ENCODE measurements at places on chromosomes 2 and 18.
A peak's percentile ranks its signal among the peaks of the same experiment; 100 is the strongest.

GRCh38 chr2:88538362-88538917 lies 85.9 kb upstream of the FOXI3 start:
- DNase-seq, result no peak

GRCh38 chr18:51655327-51655698 lies 457.8 kb upstream of the MEX3C start:
- no peak for DNase-seq

DNA sequence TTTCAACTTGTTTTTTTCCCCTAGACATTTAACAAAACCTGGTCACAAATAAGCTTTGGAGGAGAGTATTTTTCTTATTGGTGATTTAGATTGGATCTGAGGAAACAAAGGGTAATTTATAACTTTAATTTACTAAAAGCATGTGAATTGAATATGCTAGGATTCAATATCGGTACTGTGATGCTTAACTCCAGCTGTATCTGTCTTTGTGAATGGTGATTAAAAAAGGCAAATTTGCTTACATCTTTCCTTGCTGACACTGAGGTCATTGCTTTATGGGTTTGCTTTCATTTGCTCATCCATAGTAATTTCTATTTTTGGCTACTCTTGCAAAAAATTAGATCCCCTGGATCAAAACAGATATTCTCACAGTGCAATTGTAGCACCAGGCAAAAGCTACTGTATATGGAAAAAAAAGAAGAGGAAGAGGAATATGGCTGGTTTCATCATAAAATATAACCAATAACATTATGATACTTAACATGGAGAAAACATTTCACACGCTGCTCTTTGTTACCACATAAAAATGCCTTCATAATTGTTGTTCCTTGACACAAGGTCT lies 832.0 kb upstream of the ZEB2 start:
- DNase-seq, result no peak

DNA sequence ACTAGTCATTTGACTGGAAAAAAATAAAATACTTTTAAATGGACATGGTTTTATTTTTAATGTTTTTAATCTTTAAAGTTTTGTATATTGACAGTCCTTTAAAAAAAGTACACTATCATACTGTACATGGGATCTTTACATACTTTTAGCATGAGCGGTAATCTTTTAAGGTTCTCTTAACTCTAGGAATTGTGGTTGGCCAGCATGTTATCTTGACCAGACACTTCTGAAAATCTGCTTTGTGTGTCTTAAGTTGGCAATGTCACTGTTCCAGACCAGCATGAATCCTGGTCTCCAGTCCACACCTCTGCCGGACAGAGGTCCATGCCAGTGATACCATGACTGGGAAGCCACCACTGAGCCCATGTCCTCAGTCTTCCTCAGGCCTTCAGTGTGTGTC lies 17.7 kb downstream of the ITGB1BP1 start:
- DNase-seq, result peak; percentile 8

DNA sequence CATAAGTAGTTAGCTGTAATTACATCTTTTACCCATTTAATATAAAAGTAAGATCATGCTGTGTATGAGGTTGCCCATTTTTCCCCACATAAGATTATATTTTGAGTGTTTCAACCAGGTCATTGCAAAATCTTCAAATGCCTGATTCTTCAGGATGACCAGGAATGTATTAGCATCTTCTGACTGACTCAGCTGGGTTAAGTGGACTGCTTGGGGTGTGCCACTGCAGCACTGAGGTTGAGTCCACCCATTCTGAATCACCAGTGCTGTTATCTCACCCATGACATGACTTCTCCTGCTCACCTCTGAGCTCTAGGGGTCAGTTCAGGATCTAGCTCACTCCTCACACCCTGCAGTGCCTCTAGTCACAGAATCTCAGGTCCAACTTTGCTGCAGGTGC lies 576.7 kb upstream of the ZEB2 start:
- DNase-seq, result no peak

DNA sequence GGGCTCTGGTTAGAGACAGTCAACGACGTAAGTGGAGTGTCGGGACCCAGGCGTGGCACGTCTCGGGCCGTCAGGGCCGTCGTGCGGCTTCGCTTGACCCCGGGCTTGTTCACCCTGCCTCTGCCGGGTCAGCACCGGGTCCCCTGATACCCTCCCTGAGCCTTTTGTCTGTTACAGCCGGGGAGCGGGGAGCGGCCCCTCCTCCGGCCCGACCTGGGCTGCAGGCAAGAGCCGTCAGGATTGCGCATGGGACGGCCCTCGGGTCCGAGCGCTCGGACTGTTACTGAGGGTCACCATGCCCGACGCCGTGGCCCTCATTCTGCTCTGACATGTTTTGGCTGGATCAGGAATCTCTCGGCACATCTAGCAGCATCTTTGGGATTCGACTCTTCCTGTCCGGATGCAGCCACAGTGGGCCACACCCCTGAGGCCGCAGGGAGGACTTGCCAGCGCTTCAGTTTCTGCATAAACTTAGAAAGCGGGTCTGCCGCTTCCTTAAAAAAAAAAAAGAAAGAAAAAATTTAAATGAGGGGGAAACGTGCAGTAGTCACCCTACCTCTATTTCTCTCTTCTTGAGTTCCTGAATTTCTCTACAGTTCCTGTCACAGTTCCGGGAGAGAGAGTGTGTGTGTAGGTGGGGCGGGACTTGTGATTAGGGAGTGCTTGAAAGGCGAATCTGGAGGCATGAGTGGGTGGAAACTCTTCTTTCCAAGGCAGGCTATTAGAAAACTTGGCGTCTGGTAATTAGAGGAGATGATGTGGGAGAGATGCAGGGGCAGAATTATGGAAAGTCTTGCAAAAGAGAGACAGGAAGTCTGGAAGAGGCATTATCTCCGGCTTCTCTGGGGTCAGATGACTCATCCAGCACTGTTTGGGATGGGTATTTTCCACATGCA lies 909 bp downstream of the TMEM87B start:
- DNase-seq, result peak; percentile 51

GRCh38 chr2:191150230-191150599 lies 579 bp downstream of the STAT4 start:
- no peak for DNase-seq

- DNase-seq, result no peak
Observed at GRCh38 chr2:28274911-28275685, 117.6 kb upstream of the FOSL2 start.

DNA sequence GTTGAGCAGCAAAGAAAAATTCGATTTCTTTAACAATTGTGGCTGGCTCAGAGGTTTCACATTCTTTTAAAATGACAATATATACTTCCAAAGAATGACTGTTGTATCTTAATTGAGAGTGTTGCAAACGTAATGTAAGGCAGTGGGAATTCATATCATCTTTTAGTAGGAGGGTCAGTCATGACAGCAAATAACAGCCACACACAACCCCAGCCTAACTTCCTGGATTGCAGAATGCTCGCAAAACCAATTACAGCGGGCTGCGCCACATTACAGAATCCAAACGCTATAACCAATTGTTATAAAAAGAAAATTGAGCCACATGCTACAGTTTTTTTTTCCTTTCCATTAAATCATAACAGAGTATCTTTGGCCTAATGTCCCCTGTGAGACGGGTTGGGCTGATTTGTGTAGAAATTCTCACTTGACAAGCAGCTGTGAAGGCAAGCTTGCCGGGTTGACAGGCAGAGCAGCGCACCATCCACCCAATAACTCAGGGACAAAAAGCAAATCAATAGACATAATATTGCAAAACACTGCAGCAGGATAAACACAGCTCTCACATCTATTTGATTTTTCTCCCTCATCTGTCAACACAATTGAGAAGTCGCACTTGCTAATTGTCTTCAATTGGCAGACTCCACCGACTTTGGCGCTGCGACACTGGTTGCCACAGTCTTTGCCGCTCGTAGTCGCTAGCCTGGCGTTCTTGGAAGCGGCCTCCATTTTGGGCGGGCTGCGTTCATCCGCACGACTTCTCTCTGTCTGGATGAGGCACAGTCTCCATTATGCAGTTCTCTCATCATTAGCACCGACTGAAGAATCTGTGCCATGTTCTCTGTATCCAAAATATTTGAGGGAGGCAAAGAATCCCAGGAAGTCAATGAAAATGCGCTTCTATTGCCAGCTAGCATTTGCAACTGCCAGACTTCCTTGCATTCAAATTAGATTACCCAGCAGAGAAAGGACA lies 95.0 kb upstream of the CCDC68 start:
- no peak for DNase-seq

DNA sequence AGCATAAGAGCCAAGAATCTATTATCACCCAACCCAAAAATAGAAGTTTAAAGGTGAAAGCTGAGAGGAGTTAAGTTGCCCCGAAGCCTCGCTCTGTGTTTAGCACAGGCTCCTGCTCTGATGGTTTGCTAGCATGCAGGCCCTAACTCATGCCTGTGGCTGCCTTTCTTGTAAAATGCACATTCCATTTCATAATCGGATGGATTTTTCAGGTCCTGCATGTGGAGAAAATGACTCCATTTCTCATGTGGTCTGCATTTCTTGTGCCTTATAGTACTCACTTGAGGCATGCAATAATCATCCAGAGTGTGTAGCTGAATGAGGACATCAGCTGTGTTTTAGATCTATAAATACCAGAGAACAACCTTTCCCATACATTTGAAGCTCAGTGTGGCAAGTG lies 381.8 kb downstream of the CPS1 start:
- DNase-seq, result no peak

DNA sequence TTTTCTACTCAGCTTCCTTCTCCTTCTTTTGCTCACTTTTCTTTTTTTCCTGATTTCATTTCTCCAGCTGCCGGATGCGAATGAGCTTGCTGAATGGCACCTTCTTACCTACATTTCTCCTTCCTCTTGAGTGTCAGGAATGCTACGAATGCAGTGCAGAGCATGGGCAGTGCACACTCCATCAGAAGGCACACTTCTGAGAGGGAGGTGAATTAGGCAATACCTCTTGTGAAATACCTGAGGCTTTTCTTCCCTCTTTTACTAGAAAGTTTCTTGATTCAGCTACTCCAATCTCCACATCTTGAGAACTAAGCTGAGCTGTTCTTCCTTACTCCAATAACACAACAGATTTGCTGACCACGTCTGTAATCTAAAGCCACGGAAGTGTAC lies 51.1 kb downstream of the PLEKHM3 start:
- no peak for DNase-seq

DNA sequence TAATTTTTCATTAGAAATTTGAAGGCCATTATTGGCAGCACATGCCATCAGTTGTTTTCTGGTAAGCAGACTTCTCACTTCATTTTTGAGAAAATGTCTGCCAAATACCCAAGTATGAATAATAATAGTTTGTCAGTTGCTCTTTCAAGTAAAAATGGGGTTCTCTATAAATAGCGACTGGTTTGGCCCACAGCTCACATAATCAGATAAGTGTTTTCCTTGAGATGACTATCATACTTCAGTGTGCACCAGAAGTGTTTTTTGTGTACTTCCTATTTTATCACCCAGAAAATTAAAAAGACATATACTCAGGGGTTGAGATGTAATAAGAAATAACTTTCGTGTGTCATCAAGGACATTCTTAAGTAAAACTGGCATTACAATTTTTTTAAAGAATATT lies 147.1 kb downstream of the PHLPP1 start:
- no peak for DNase-seq

DNA sequence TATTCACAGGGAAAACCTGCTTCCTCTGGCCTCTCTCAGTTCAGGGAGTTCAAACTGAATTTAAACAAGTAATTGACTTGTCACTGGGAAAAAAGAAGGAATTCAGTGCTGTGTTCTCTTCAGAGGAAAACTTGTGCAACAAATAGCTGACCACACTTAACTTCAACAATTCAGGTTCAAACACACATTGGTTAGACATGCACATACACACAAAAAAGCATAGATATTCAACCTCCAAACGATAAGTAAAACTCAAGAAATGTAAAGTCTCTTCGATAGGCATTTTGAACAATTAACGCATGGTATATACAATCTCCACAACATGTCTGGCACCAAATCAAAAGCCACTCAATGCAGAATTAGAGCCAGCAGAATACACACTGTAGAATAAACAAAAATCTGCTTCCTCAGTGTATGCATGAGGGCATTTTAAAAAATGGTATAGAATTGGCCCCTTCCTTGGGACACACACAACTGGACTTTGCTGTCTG lies 269.0 kb downstream of the TCF4 start:
- DNase-seq, result no peak

DNA sequence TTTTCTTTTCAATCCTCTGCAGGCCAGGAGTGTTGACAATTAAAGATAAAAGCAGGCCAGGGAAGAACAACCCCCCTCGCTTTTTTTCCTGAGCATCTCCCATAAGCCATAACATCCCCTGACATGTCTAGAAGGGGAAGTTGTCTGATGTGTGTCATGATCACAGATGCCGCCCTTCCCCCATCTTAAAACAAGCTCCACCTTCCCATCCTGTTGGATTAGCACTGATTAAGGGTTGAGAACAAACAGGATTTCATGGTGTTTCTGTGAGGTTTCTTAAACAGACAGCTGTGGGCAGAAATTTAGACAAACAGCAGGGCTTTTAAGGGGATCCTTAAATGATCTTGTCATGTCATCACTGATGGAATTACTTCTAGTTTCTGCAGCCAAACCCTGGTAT lies 59.4 kb upstream of the UPP2 start:
- no peak for DNase-seq

GRCh38 chr2:28665041-28665704 lies 86.5 kb upstream of the PPP1CB start:
- no peak for DNase-seq

DNA sequence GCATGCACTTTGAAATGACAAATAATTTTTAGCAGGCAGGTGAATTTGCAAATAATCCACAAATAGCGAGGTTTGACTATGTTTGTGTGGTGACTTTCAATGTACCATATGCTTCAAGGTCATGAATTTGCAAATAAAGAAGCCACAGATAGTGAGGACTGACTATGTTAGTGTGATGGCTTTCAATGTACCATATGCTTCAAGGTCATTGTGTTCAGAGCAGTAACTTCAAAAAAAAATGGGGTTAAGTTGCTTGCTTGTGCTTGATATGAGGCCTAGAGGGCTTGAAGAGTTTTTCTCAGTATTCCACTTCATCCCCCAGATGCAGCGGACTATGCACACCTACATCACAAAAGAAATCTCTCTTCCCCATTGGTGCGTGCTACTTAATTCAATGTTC lies 602.9 kb upstream of the LRRTM4 start:
- no peak for DNase-seq

DNA sequence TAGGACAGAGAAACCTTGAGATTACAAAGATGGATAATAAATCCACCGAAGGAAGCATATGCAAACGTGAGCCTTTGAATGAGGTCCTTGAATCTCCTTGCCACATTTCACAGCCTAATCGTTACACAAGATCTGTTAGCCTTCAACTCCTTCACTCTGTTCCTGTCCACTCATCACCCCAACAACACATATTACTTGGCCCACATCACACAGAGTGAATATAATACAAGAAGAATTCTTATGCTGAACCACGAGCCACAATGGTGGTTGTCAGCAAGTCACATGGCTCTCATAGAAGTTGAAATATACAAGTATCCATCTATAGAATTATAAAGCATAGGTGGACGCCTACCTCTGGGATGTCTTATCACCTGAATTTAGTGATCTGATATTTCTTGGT lies 12.6 kb downstream of the ZBTB7C start:
- DNase-seq, result no peak

- no peak for DNase-seq
Observed at GRCh38 chr2:46497766-46498165, 18.4 kb downstream of the TMEM247 start.
